Activated naive CD4-positive, alpha-beta T cell treated with anti-CD3 and anti-CD28 coated beads, Interleukin-2, amount 10 ng/mL, durations not matched to agents 7 days and 5 days (primary cell): ENCODE measurements at places on chromosomes 6 and 20.

GRCh38 chr6:17867880-17868279 is 119.6 kb downstream of the KIF13A start:
- no peak for DNase-seq

GRCh38 chr20:4959592-4959991 is 41.7 kb downstream of the SLC23A2 start:
- DNase-seq, result no peak

GRCh38 chr20:36793294-36794115 is 19.9 kb upstream of the DSN1 start:
- DNase-seq, result no peak

GRCh38 chr6:75301088-75301487 is 16.5 kb upstream of the TMEM30A start:
- DNase-seq, result no peak

DNA sequence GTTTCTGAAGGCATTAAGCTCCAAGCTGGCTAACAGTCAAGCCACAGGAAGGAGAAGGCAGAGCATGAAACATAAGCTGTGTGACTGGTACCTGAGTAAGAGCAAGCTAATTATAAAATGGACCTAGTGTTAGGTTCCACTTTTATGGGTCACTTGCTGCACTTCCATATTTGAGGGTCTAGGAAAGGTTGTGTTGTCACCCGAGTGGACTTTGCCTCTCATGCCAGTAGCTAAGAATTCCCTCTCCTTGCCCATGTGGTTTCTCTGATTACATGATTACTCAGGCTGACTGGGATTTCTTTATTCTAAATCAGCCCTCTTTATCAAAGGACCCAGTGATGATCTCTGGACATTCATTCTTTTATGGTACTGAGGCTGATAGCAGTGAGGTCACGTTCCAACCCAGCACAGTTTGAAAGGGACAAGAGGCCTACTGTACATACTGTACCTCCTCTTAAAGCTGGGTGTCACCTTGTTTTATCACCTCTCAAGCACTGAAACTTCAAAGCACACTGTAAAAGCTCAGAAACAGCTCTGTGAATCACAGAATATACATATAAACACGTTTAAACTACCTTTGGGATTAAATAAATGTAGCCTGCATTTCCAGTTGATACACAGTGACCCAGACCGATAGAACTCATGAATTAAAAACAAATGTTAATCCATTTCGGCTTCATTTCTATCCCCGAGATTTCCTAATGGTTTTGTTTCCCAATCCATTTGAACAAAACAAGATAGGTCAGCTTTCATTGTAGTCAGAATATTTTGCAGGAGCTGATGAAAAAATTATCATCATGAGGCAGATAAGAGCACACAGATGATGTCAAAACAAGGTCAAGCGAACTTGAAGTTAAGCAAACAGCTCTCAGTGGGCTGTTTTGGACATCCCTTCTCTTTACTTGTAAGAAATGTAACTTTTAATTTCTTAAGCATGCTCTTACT is 96.5 kb downstream of the ALDH8A1 start:
- DNase-seq, result no peak

DNA sequence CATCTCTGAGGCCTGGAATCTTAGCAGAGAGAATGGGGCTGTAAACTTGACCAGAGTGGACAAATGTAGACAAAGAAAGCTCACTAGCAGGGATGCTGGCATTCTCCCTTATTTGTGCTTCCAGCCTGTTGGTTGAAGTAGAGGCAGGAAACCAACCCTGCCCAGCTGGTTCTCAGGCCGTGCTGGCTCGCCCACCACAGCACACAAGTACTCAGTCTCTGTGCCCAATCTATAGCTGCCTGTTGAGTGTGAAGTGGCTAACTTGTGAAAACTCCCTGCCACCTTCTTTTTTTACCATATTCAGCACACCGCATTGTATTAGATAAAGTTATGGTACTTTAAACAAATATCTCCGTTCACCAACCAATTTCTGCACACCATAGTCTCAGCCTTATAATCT is 37.3 kb downstream of the HDDC2 start:
- no peak for DNase-seq

- DNase-seq, result no peak
These were observed 232.1 kb downstream of the HAO1 start for GRCh38 chr20:7708112-7708511.

DNA sequence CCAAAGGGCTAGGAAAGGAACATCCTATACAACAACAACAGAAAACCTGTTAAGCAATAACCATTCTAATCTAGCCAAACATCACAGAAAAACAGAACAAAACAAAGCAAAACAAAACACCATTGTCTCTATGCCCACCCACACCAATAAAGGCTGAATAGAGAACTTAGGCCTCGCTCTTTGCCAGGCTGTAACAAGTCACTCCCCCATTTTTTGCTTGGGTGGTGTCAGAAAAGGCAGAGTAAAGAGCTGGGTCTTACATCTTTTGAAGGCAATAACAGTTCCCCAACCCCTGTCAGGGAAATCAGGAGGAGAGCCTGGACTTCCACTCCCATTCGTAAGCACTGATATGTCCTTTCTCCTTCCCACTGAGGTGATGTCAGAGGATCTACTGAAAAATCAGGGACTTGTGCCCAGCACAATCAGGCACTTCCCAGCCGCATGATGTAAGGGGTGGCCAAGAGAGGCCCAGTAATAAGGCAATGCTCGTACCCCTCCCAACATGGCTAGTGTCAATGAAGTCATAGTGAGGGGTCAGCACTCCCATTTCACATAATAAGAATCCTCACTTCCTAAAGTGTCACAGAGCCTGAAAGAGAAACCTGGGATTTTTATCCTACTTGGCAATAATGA is 31.0 kb downstream of the THEMIS start:
- no peak for DNase-seq

- DNase-seq, result no peak
These were observed 52.3 kb downstream of the SOBP start for GRCh38 chr6:107542192-107542668.

DNA sequence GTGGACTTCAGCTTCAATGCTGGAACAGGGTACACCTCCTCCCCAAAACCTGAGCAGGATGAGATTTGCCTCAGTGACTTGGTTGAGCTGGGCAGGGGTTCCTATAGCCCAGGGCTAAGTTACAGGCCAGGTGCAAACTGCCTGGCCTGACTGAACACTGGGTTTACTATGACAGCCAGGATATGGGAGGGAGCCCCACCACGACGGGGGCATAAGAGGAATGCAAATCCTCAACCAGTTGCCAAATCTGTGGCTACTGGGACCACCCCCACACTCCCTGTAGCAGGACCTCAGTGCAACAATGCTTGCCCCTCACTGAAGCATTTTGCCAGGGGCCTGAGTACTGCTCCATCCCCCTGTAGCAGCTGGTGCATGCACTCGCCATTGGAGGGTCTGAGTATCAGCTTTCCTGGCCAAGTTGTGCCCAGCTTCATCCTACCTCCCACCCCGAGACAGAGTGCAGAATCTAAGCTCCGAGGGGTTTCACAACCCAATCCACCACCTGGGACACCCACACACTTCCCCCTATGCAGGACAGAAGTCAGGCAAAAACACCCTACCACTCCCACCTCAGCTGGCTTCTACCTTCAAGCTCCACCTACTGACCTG is 27.6 kb downstream of the TREML4 start:
- no peak for DNase-seq
